ENCODE measurements at places on chromosomes 4 and X. TPM values are rescaled to one million over a fixed set of nuclear protein-coding genes. Genes with fewer than 3 reads are reported as not detected.

Gene PLS3
- total RNA-seq: 85.3 TPM

Gene EGFL6
- not detected for total RNA-seq

GRCh38 chrX:80879143-80879542, 69.5 kb upstream of the BRWD3 start:
- H3K4me3 ChIP-seq: no peak overlapping the region
- no peaks in the 10 kb centered on the region for H3K27me3 ChIP-seq
- no peaks in the 10 kb centered on the region for H3K36me3 ChIP-seq
- DNase-seq: no peak

DNA sequence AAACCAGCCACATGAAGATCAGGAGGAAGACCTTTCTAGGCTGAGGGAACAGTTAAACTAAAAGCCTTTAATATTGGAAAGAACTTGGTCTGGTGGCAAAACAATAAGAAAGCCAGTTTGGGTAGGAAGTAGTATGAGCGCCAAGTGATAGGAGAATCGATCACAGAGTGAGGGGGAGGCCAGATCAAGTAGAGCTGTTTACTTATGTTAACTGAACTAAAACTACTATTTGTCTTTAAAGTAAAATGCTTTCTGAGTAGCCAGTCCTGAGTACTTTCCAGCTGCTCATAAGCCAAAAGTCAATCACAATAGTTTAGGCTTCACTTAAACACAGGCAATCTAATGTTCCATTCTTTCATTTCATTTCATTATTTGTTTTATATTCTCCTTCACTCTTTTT, 62.8 kb upstream of the RPA4 start:
- no peak overlapping the region for H3K27ac ChIP-seq
- DNase-seq: no peak
- no peaks in the 10 kb centered on the region for H3K27me3 ChIP-seq
- no peaks in the 10 kb centered on the region for H3K36me3 ChIP-seq
- no peaks in the 10 kb centered on the region for H3K4me1 ChIP-seq

- H3K36me3 ChIP-seq: no peaks in the 10 kb centered on the region
- H3K4me1 ChIP-seq: peaks cover 7% of the 10 kb centered on the region
- no peak overlapping the region for H3K27ac ChIP-seq
Observed at GRCh38 chr4:70182517-70183167, 12.9 kb upstream of the ODAM start.

- H3K4me1 ChIP-seq: no peaks in the 10 kb centered on the region
- no peaks in the 10 kb centered on the region for H3K27me3 ChIP-seq
Observed at GRCh38 chr4:101711590-101712260, 78.8 kb upstream of the BANK1 start.

Measured in right lobe of liver (tissue), 6 donors.